NCI-H460 (cell line): ENCODE measurements at places on chromosomes 13 and 19.
A peak's percentile ranks its signal among the peaks of the same experiment; 100 is the strongest.

DNA sequence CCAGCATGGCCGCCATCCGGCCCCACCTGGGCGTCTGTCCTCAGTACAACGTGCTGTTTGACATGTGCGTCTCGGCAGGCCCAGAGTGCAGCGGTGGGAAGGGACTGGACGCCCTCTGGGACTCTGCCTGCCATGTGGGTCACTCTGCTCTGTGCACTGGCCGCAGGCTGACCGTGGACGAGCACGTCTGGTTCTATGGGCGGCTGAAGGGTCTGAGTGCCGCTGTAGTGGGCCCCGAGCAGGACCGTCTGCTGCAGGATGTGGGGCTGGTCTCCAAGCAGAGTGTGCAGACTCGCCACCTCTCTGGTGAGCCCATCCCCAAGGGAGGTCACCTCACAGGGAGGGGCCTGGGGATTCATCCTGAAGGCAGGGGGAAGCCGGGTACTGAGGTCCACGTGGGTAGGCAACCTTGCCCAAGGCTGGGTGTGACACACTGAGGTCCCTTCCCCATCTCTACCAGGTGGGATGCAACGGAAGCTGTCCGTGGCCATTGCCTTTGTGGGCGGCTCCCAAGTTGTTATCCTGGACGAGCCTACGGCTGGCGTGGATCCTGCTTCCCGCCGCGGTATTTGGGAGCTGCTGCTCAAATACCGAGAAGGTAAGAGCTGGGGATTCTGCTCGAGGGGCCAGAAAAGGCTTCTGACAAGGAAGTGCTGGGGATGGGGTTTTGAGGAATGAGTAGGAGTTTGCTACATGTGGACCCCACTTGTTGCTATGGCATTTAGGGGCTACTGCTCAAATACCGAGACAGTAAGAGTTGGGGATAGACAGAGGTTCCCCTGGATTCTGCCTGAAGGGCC is 11.3 kb downstream of the ABCA7 start:
- DNase-seq: no peak

DNA sequence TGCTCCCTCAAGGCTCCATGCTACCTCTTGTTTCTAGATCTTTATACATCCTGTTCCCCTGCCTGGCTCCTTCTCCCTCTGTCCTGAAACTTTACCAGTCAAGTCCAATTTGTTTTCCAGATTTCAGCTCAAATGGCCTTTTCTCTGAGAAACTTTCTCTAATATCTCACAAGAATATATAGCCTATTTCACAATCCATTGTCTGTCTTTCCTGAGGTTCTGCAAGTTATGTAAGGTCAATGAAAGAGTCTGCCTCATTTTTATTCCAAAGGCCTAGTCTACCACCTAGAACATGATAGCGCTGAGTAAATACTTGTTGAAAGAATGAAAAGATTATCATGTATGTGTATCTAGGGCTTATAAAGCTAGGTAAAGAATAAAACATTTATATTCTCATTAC is 348.8 kb downstream of the SPRY2 start:
- DNase-seq: no peak

- no peak for DNase-seq
These were observed 329.2 kb downstream of the LIG4 start for GRCh38 chr13:107886118-107886517.

- DNase-seq: no peak
These were observed 72.1 kb downstream of the SLITRK1 start for GRCh38 chr13:83810136-83810535.

GRCh38 chr19:5251096-5252065 is 89.2 kb downstream of the PTPRS start:
- DNase-seq: no peak

DNA sequence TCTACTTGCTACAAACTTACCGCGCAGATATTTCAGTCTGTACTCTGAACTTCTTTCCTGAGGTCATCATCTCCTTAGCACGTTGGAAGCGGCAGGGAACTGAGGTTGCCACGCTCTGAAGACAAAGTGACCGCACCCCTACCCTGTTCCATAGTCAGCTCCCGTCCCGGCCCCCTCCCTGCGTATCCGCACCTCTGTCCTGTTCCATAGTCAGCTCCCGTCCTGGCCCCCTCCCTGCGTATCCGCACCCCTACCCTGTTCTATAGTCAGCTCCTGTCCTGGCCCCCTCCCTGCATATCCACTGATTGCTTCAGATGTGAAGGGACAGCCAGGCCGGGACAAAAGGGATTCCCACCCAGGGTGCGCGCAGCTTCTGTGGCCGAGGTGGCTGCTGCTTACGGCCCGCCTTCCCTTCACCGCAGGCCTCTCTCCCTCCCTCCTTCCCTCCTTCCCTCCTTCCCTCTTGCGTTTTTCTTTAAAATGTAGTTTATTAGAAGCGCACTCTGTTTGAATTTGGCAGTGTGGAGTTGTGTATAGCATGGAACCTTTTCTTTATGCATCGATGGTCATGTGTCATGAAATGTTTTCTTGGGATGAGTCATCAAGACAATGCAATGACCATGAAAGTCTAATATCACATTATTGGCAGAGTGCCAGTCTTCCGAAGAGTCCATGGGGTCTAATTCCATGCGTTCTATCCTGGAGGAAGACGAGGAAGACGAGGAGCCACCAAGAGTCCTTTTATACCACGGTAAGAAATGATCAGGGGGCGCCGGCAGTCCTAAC is 21.9 kb upstream of the NDUFS7 start:
- peak; percentile 24 for DNase-seq

DNA sequence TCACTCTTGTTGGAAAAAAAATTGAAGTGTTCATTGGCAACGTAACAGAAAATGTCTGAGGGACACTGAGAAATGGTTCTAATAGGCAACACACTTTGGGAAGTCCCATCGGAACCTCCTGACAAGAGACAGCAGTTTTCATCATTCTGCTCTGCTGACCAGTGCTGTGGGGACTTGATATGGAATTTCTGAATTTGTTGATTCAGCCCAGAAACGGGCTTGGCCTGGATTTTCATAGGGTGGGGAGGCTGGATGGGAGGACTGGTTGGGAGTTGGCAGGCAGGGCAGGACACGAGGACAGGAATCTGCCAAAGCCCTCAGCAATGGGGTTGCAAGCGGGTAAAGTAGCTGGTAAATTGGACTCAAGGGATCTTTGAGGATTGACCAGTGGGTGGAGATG is 96.5 kb downstream of the DCT start:
- DNase-seq: no peak

DNA sequence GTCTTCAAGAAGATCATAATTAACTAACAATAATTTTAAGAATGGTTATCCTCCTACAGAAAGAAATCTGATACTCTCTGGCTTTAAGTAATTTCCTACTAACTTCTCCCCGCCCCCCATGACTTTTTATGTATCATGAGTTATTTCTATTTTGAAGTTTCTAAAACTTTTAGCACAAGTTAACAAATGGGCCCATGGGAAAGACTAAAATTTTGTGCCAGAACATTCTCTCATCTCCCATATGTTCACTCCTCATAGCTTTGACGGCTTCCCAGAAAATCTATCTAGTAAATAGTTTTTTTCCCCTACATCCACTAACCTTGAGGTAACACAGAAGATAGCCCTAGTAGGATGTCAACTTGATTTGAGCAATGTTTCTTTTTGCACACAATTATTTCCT is 148.3 kb downstream of the POSTN start:
- DNase-seq: no peak

DNA sequence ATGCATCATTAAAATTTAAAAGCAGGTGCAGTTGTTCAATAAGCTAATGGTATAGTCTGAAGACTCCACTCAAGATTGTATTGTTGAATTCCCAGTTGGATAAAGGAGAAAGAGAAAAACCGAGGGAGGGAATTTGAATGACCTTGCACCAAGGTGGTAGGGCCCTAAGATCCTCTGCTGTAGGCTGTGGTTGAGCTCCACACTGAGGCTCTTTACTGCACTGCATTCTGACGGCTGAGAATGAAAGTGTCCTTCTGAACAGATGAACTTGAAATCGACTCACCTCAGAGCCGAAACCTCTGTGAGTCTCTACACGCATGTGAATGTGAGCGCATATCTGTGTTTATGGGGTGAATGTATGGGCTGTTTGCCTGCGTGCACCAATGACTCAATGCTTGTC is 388.9 kb upstream of the DACH1 start:
- peak; percentile 46 for DNase-seq

- no peak for DNase-seq
These were observed 14.5 kb downstream of the FFAR2 start for GRCh38 chr19:35462476-35462953.

- DNase-seq: peak; percentile 80
These were observed 264.3 kb downstream of the FOXO1 start for GRCh38 chr13:40401911-40402776.

- peak; percentile 94 for DNase-seq
These were observed 9.3 kb upstream of the SYT5 start for GRCh38 chr19:55189403-55189835.

DNA sequence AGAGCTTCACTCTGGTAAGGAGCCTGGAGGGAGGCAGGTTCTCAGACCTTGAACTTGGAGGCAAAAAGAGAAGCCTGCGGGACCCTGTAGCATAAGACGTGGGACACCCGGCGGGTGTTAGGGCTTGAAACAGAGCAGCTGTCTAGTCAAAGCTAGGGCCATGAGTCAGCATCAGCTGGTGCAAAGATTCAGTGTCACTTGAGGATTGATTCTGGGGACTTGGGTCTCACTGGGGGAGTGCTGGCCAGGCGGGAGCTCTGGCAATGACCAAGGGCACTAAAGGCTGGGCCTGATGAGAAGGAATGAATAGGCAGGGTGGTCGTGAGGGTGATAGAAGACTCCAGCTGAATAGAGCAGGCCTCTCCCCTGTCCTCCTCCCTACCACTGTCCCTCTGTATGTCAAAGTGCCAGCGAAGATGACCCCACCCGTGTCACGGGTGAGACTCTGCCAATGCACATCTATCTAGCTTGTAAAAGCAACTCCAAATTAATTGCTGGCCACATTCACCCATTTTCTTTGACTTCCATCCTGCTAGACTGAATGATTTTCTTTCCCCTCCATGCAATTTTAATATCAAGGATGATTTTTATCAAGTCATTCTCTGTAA is 97.1 kb downstream of the MBNL2 start:
- no peak for DNase-seq

GRCh38 chr13:93467175-93467574 is 240.6 kb downstream of the GPC6 start:
- no peak for DNase-seq

- DNase-seq: no peak
These were observed 4.2 kb downstream of the CEACAM19 start for GRCh38 chr19:44675521-44675920.

- no peak for DNase-seq
These were observed 125.2 kb downstream of the TUBA3C start for GRCh38 chr13:19056355-19056880.

DNA sequence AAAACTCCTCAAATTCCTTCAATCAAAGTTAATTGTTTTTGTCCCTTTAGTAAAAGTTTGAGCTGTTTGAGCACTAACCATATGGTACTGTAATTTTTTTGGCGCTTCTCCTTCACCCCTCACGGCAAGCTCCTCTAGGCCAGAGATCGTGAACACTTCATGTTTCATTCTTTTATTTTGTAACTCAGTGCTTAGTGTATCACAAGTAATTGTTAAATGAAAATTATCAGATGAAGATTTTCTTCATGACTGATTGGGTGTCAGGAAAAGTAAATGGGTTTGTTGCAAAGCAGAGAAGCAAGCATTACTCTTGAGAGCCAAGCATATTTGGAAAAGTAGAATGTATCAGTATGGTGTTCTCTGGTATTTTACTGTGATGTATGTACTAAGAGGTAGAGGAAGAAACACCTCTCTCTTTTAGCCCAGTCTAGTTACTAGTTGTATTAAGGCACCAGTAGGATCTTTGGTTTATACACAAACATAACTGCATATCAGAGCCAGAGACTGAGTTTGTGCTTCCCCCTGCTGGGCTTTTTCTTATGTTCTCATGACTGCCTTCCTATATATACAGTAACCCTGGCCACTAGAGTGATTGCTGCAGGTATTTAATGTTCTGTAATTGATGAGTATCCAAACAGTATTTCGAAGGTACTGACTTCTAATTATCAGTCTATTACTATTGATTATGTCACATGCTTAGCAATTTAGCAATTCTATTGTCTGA is 202.3 kb upstream of the KLHL1 start:
- DNase-seq: peak; percentile 42

DNA sequence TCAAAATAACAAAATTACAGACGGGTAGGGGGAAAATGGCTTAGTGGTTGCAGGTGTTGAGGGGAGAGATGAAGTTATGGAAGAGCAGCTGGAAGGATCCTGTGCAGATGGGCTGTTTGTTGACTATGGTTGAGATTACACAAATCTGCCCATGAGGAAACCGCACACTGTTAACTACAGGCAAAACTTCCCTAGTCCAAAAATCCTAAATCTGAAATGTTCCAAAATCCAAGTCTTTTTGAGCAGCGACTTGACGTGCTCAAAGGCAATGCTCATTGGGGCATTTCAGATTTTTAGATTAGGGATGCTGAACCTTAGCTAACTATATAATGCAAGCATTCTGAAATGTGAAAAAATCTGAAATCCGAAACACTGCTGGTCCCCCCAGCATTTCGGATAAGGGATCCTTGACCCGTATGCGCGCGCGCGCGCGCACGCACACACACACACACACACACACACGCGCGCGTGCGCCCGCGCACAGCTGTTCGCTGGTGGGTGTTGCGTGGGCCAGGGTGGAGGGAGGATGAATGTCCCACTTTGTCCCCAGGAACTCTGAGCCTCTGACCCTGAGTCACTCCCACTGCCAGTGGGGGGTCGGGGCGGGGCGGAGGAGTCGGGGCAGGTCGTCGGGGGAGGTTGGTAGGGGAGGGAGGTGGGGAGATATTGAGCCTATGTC is 6.8 kb downstream of the F2RL3 start:
- no peak for DNase-seq

GRCh38 chr19:18427080-18427742 is 8.0 kb downstream of the SSBP4 start:
- no peak for DNase-seq

GRCh38 chr19:45202637-45203036 is 24.1 kb downstream of the BLOC1S3 start:
- DNase-seq: no peak

DNA sequence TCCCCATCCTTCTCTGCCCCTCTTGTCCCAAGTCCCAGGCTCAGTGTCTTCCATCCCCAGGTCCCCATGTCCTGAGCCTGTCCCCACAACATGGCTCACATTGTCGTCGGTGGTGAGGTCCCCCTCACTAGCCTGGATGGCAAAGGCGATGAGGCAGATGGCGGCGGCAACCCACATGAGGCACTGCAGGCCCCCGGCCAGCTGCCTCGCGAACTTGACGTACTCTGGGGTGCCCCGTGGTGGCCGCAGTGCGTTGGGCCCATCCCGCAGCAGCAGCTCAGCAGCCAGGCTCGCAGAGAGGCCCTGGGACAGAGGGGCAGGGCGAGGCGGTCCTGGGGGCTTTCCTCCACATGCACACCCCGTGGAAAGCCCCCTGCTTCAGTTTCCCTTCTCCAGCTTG is 1.1 kb downstream of the ATP4A start:
- no peak for DNase-seq

GRCh38 chr19:2854849-2855248 is 12.3 kb upstream of the ZNF556 start:
- no peak for DNase-seq

- no peak for DNase-seq
These were observed 10.9 kb upstream of the ADGRE5 start for GRCh38 chr19:14370169-14370939.

DNA sequence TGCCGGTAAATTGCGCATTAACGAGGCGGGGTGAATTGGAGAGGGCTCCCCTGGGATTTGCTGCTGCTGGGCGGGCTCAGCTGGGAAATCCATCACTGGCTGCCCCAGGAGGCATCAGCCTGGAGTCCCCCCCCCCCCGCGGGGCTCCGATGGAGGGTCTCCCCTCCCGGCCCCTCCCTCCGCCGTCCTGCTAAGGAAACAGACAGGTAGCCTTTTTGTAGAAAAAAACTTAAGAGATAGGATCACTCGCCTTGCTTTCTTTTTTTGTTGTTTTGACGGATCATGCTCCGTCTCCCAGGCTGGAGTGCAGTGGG is 6.8 kb downstream of the TLE6 start:
- no peak for DNase-seq
